ENCODE measurements at places on chromosomes 12 and 14.

GRCh38 chr12:69685810-69686209, 13.3 kb downstream of the BEST3 start:
- DNase-seq, result peak; percentile 70
- H3K27ac ChIP-seq, result no peak overlapping the region
- no peaks in the 10 kb centered on the region for H3K36me3 ChIP-seq
- peaks cover 6% of the 10 kb centered on the region for H3K4me1 ChIP-seq
- H3K4me3 ChIP-seq, result no peak overlapping the region
- no peaks in the 10 kb centered on the region for H3K27me3 ChIP-seq

- no peak for DNase-seq
- H3K4me1 ChIP-seq, result no peaks in the 10 kb centered on the region
- no peaks in the 10 kb centered on the region for H3K36me3 ChIP-seq
- no peak overlapping the region for H3K27ac ChIP-seq
- no peaks in the 10 kb centered on the region for H3K27me3 ChIP-seq
These were observed 2.0 kb downstream of the CCDC198 start for GRCh38 chr14:57491640-57492039.

DNA sequence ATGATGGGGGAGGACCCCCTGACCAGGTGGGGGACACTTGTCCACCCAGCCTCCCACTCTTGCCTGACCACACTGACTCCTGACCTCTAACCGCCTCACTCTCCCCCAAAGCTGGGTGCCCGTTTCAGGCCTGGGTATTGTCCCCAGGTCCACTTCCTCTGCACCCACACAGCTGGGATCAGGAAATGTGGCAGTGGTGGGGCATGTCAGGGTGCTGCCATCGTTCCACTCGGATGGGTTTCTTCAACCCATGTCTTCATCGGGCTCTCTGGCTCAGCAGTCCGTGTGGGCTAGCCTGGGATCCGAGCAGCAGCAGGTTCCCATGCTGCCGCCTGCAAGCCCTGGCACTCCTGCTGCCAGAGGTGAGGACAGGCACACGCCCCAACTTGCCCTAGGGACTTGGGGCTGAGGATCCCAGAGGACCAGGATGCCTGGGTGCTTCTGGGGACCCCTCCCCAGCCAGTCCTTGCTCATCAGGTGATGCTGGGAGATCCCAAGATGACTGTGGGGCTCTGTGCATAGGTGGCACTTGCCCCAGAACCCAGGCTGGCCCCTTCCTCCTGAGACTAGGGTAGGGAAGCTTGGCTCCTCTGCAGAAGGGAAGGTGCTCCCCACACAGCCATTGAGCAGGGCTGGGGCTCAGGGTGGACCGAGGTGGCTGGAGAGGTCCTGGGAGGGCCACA, 2.9 kb upstream of the CLBA1 start:
- no peak for DNase-seq
- H3K4me1 ChIP-seq, result peaks cover 3% of the 10 kb centered on the region
- no peaks in the 10 kb centered on the region for H3K36me3 ChIP-seq
- H3K27me3 ChIP-seq, result no peaks in the 10 kb centered on the region
- H3K27ac ChIP-seq, result no peak overlapping the region
- no peak overlapping the region for H3K4me3 ChIP-seq

GRCh38 chr12:114018669-114019068, 52.5 kb upstream of the RBM19 start:
- no peaks in the 10 kb centered on the region for H3K27me3 ChIP-seq
- H3K36me3 ChIP-seq, result no peaks in the 10 kb centered on the region
- no peak overlapping the region for H3K27ac ChIP-seq
- peak; percentile 40 for DNase-seq

GRCh38 chr14:102539544-102540314, 30.2 kb upstream of the ANKRD9 start:
- H3K4me3 ChIP-seq, result no peak overlapping the region
- no peaks in the 10 kb centered on the region for H3K4me1 ChIP-seq
- peak; percentile 70 for DNase-seq

Data from fibroblast of lung (primary cell).